Spleen (tissue), 13 donors: ENCODE measurements at places on chromosomes 2 and 18. TPM values are rescaled to one million over a fixed set of nuclear protein-coding genes. Genes with fewer than 3 reads are reported as not detected.
A peak's percentile ranks its signal among the peaks of the same experiment; 100 is the strongest.

Gene GPAT2
- 8.8 TPM for total RNA-seq

Gene CRACDL
- total RNA-seq: 2.1 TPM

Gene GPR148
- not detected for total RNA-seq

Gene FAP
- total RNA-seq: 0.91 TPM

DNA sequence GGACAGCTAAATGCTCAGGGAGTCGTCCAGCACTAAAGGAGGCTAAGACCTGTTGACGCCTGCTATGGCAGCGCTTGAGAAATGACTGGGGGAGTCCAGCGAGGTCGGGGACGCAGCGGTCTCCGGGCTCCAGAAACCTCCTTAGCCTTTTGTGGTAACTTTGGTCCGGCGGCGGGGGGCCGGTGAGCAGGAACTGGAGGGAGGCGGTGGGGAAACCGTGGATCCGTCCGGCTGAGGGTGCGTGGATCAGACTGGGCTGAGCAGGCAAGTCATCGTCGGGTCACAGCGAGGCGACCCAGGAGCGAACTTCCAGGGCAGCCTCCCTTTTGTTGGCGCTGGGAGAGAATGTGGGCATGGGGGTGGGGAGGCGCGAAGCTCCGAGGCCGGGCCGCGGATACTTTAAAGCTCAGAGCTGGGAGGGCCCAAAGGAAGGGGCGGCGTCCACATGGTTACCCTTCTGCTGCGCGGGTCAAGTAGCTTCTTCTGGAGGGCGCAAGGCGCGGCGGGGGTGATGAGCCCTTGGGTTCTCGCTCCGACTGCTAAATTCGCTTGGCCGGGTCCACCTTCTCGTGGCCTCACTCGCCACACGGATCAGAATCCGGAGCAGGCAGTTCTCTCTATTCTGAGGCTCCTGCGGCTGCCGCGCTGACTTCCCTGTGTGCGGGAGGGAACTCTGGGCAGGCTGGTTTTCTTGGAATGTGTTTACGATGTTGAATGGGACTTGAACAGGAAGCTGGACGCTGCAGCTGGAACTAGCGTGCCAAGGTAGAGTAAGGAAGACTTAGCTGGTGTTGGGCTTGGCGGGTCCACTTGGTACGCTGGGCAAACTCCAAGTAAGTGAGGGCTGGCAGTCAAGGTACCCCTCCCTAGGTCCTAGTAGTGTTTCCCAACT, 920 bp downstream of the GULP1 start:
- H3K36me3 ChIP-seq: no peaks in the 10 kb centered on the region
- no peaks in the 10 kb centered on the region for H3K4me1 ChIP-seq
- peaks cover 33% of the 10 kb centered on the region for H3K27me3 ChIP-seq
- peak; percentile 71 for DNase-seq

GRCh38 chr2:7363906-7364305, 446.7 kb downstream of the RNF144A start:
- H3K4me3 ChIP-seq: no peak overlapping the region
- DNase-seq: no peak
- no peaks in the 10 kb centered on the region for H3K4me1 ChIP-seq
- no peak overlapping the region for H3K27ac ChIP-seq
- H3K27me3 ChIP-seq: no peaks in the 10 kb centered on the region
- no peaks in the 10 kb centered on the region for H3K36me3 ChIP-seq

DNA sequence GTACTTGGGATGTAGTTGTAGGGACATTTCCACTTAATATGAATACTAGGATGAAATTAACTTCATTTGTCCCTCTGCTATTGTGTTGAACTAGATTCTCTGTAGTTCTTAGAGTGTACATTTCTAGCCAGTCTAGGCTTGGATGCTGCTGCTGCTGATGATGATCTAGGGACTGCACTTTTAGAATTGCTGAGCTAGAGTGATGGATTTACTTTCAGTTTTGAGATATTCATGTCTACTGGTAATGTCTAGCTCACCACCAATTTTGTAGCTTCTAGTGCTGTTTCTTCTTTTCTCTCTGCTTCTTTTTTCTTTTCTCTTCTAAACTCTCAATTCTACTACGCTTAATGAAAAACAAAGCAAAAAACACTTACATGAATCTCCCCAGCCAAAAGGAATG, 49.4 kb downstream of the MRPS9 start:
- H3K4me3 ChIP-seq: no peak overlapping the region
- no peak for DNase-seq
- no peaks in the 10 kb centered on the region for H3K27me3 ChIP-seq
- H3K27ac ChIP-seq: no peak overlapping the region

GRCh38 chr2:179059026-179059700, 9.2 kb upstream of the CCDC141 start:
- H3K27ac ChIP-seq: peak overlapping the region; percentile 20
- no peak for DNase-seq
- no peaks in the 10 kb centered on the region for H3K27me3 ChIP-seq

- DNase-seq: peak; percentile 61
- H3K4me3 ChIP-seq: no peak overlapping the region
- H3K36me3 ChIP-seq: no peaks in the 10 kb centered on the region
- peaks cover under 1% of the 10 kb centered on the region for H3K4me1 ChIP-seq
- H3K27me3 ChIP-seq: no peaks in the 10 kb centered on the region
- no peak overlapping the region for H3K27ac ChIP-seq
Observed at GRCh38 chr18:48861181-48861708, 89.5 kb downstream of the SMAD7 start.

GRCh38 chr2:39604866-39605265, 60.9 kb upstream of the TMEM178A start:
- no peak overlapping the region for H3K27ac ChIP-seq
- no peak for DNase-seq
- H3K4me3 ChIP-seq: no peak overlapping the region
- H3K27me3 ChIP-seq: no peaks in the 10 kb centered on the region
- no peaks in the 10 kb centered on the region for H3K4me1 ChIP-seq

- no peak overlapping the region for H3K27ac ChIP-seq
- peaks cover 2% of the 10 kb centered on the region for H3K4me1 ChIP-seq
- peaks cover 2% of the 10 kb centered on the region for H3K27me3 ChIP-seq
Observed at GRCh38 chr2:229265727-229266126, 5.4 kb downstream of the PID1 start.

DNA sequence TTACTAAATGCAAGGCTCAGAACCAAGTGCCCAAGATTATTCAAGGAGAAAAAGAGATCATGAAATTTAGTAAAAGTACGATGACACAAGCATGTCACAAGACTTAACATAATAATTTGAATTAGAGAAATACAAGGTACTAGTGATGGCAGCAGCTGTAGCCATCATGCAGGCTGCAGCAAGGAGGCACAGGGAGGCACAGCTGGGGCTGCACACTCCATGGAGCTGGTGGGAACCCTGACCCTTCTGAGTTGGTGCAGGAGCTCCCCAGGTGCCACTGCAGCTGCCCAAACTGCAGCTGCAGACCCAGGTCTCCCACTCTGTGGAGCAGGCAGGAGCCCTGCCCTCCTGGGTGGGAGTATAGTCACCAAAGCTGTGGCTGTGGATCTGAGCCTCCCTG, 46.0 kb downstream of the COL3A1 start:
- no peak overlapping the region for H3K4me3 ChIP-seq
- no peak for DNase-seq
- no peaks in the 10 kb centered on the region for H3K4me1 ChIP-seq
- no peaks in the 10 kb centered on the region for H3K36me3 ChIP-seq

DNA sequence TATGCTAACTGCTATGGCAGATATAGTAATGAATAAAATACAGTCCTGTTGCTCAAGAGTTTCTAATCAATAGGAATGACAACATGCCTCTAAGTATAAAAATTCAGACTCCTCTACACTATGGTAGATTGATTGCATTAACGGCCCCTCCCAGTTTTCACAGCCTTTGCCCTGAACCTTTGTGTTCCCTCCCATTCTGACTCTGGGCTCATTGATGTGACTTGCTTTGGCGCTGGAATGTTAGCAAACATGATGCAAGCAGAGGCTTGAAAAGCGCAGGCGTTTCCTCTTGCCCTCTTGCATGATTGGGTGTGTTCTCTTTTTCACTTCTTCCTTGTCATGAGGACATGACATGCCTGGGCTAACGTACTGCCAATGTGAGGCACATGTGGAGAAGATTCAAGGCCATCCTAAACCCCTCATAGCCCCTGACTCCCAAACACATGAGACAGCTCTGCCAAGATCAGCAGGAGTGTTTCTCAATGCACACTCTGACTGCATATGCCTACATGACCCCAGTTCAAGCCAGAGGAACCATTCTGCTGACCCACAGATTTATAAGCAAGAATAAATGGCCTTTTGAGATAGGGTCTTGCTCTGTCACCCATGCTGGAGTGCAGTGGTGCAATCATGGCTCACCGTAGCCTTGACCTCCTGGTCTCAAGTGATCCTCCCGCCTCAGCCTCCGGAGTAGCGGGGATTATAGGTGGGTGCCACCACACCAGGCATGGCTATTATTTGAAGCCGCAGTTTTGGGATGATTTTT, 49.7 kb upstream of the CD28 start:
- no peaks in the 10 kb centered on the region for H3K4me1 ChIP-seq
- no peak overlapping the region for H3K4me3 ChIP-seq
- H3K36me3 ChIP-seq: no peaks in the 10 kb centered on the region
- no peak for DNase-seq
- H3K27me3 ChIP-seq: no peaks in the 10 kb centered on the region

DNA sequence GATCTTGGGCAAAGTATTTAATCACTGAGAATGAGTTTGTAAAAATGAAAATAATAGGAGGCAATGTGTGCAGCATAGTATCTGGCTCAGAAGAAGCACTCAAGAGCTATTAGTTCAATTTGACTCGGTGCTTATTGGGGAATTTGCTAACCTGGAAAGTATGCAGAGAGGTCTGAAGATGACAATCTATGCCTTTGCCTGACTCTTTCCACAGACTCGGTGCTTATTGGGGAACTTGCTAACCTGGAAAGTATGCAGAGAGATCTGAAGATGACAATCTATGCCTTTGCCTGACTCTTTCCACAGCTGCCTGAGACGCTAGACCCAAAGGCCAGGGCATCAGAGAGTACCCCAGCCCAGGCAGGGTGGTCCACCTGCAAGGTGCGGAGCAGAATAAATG, 12.2 kb upstream of the SH3BP4 start:
- H3K27ac ChIP-seq: no peak overlapping the region
- H3K4me1 ChIP-seq: no peaks in the 10 kb centered on the region
- DNase-seq: no peak
- peaks cover 28% of the 10 kb centered on the region for H3K27me3 ChIP-seq
- H3K4me3 ChIP-seq: no peak overlapping the region
- H3K36me3 ChIP-seq: no peaks in the 10 kb centered on the region

DNA sequence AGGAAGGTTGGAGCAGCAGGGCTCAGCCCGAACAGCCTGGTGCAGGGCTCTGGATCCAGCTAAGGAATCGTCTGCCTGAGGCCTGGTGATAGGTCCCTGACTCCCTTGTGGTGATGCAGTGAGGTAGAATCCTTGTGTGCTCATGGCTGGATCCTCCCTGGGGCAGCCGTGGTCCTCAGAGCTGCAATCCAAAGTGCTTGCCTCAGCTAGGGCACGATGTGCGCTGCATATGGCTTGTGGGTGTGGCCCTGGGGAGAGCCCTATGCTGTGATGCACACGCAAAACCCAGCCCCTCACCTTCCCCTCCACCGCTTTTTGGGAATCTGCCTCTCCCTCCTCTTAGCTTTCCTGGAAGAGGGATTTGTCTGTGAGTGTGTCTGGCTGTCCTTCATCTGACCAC, 142.2 kb downstream of the DYSF start:
- no peak for DNase-seq
- H3K4me3 ChIP-seq: no peak overlapping the region
- no peaks in the 10 kb centered on the region for H3K36me3 ChIP-seq
- H3K4me1 ChIP-seq: no peaks in the 10 kb centered on the region

DNA sequence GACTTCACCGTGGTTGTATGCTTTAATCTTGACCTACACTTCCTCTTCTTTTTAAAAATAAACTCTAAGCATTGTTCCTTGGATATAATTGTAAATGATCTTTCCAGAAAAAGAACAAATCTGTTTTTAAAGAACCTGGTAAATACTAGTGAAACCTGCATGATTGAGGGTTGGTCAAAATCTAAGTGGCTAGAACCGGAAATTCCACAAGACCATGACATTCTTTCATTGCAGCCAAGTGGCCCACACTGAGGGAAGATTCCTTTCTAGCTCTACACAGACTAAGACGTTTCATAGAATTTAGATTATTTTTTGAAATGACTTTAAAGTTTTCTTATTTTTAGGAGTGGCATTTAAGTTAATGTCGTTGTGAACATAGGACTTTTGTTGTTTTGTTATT, 356.7 kb downstream of the NYAP2 start:
- no peaks in the 10 kb centered on the region for H3K4me1 ChIP-seq
- no peak overlapping the region for H3K27ac ChIP-seq
- no peaks in the 10 kb centered on the region for H3K36me3 ChIP-seq
- no peak overlapping the region for H3K4me3 ChIP-seq

DNA sequence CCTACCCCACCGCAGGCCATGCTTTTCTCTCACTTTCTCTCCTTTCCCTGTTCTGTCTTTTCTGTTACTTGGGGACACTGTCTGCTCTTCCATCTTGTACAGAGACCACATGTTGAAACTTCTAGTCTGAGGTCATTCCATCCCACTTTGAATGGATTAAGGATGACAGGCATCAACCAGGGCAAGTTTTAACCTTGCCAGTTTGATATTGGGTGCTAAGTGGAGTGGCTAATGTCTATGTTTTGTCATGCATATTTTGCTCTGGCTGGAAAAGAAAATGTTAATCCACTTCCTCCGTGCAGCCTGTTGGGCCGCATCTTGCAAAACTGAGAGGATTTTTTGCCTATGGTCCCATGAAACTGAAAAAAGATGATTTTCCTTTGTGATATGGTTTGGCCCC, 205.5 kb upstream of the SESTD1 start:
- no peaks in the 10 kb centered on the region for H3K4me1 ChIP-seq
- no peaks in the 10 kb centered on the region for H3K27me3 ChIP-seq
- no peak overlapping the region for H3K4me3 ChIP-seq

- H3K4me3 ChIP-seq: no peak overlapping the region
- H3K4me1 ChIP-seq: no peaks in the 10 kb centered on the region
- no peak overlapping the region for H3K27ac ChIP-seq
- no peak for DNase-seq
- H3K36me3 ChIP-seq: no peaks in the 10 kb centered on the region
- H3K27me3 ChIP-seq: no peaks in the 10 kb centered on the region
Observed at GRCh38 chr18:37967261-37967660, 401.7 kb upstream of the CELF4 start.

DNA sequence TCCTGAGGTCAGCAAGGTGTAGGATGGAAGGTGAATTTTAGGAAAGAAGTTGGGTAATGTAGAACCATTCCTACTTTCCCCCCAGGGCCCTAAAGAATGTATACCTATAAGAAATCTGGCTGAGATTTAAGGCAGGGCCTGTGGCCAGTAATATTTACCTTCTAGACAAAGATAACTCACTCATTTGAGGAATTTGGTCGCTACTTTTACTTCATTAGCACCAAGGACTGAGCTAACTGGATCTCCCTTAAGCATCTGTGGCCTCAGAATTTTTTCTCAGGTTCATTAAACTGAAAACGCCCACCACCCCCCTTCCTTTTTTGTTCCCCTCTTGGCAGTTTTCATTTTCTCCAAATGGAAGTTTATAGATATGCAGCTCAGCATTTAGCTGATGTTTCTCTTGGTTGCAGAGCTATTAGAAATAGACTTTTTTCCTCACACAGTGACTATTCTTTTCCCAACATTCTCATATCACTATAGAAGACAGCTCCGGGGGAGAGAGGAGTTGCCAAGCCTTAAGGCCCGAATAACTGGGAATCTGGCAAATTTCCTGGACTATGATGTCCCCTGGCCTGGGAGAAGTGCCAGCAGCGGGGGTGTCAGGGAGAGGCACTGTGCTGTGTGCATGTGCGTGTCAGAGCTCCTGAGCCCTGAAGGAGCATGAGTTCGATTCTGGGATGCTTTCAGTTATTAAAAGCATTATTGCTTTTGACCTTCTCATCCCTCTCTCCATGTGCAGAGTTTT, 310.9 kb downstream of the PRKCE start:
- no peaks in the 10 kb centered on the region for H3K36me3 ChIP-seq
- H3K4me3 ChIP-seq: no peak overlapping the region
- peaks cover 11% of the 10 kb centered on the region for H3K4me1 ChIP-seq
- no peaks in the 10 kb centered on the region for H3K27me3 ChIP-seq

GRCh38 chr18:3839581-3839981, 389.6 kb downstream of the TGIF1 start:
- DNase-seq: no peak
- no peaks in the 10 kb centered on the region for H3K4me1 ChIP-seq
- no peak overlapping the region for H3K27ac ChIP-seq
